Testis (tissue), 5 donors: ENCODE measurements at places on chromosomes 6 and 20. TPM values are rescaled to one million over a fixed set of nuclear protein-coding genes. Genes with fewer than 3 reads are reported as not detected.

GRCh38 chr6:136012198-136012887 is 160.8 kb downstream of the PDE7B start:
- no peak for DNase-seq

DNA sequence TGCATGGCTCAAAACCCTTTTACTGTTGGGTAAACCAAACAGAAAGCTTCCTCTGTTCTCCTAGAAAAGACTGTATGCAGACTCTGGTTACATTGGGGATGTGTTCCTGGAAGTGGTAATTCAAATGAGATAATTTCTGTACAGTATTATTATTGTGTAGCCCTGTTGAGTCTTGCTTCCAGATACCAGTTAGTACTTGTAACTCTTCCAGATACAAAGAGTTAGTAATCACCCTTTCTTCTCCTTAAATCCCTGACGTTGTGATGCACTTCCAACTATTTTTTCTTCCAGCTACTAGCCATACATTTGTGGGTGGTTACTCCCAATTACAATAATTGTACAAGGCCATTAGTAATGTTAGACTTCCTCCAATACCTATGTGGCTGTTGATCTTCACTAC is 42.3 kb upstream of the GRIK2 start:
- no peak for DNase-seq

GRCh38 chr6:134282816-134283215 is 35.1 kb downstream of the SGK1 start:
- DNase-seq = no peak

DNA sequence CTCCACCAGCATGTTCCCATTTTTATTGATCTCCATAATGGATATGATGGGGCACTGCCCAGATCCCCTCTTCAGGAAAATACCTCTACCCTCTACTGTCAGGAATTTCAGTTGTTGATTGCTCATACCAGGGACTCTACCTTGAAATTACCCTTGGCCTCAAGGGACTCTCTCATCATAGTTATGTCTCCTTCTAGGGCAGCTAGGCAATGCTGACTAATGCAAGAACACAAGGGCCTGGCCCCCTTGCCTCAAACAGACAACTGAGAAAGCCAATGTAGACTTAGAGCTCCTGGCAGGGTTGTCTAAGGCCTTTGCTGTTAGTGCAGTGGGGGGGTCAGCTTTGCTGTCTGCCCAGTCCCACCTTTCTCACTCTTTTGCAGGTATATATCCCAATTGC is 493.1 kb downstream of the BTBD3 start:
- DNase-seq = no peak

GRCh38 chr20:50575865-50576720 is 65.9 kb downstream of the PTPN1 start:
- peak; percentile 88 for DNase-seq

DNA sequence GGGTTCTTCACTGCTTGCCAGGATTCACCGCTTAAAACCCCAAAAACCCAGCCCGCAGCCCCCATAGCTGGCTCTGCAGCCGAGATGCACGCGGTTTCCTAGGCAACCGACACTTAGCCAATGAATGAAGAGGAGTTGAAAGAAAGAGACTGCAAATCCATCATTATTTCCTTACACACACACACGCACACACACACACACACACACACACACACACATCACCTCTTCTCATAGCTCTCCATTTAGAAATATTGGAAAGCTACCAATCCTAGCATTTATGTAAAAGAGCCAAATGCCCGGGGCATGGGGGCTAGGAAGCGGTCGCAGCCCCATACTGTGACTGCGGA is 3.4 kb upstream of the TUBB2B start:
- peak; percentile 32 for DNase-seq

CDH26 gene
- 2.0 TPM for polyA plus RNA-seq

- no peak for DNase-seq
Observed at GRCh38 chr6:69914015-69914485, 47.7 kb downstream of the COL19A1 start.

DNA sequence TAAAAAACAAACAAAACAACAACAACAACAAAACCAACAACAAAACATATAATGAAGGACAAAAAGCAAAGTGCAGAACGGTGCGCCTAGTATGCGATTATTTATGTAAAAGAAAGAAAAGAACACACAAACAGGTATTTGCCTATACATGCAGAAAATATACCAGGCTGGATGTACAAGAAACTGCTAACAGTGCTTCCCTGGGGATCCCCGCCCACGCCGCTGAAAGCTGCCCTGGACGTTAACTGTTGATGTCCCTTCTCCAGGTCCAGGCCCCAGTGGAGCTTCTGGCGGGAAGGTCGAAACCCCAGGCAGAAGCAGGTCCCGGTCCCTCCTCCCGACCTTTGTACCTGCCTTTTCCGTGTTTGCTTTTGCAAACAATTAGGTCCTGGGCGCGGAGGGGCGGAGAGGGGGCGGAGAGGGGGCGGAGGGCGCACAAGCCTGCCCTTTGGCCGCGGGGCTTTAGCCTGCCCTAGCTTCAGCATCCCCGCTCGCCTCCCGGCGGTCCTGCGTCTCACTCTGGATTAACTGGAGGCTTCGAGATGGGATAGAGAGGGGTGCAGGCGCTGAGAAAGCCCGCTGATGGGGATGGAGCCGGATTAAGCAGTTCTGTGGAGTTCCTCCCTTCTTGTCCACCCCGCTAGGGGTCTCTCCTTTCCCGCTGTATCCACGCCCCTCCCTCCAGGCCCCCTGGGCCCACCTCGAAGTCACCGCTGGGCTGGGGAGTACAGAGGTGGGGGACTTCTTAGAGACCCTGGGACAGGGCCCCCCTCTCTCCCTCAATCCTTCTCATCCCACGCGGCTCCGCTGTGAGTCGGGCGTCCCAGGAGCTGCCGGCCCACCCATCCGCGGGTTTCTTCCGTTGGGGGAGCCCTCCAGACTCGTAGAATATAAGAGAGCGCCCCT is 8.2 kb upstream of the AHCY start:
- peak; percentile 37 for DNase-seq
